ENCODE measurements at places on chromosomes 13 and 19.

- H3K4me3 ChIP-seq: no peak overlapping the region
- DNase-seq: no peak
- no peaks in the 10 kb centered on the region for H3K36me3 ChIP-seq
- no peaks in the 10 kb centered on the region for H3K27me3 ChIP-seq
- H3K4me1 ChIP-seq: no peaks in the 10 kb centered on the region
Observed at GRCh38 chr13:85314686-85315085, 484.5 kb downstream of the SLITRK6 start.

- H3K27ac ChIP-seq: no peak overlapping the region
- H3K4me1 ChIP-seq: no peaks in the 10 kb centered on the region
- no peaks in the 10 kb centered on the region for H3K27me3 ChIP-seq
- H3K4me3 ChIP-seq: no peak overlapping the region
- DNase-seq: no peak
- H3K36me3 ChIP-seq: no peaks in the 10 kb centered on the region
Observed at GRCh38 chr13:20222553-20222952, 9.6 kb downstream of the GJB6 start.

DNA sequence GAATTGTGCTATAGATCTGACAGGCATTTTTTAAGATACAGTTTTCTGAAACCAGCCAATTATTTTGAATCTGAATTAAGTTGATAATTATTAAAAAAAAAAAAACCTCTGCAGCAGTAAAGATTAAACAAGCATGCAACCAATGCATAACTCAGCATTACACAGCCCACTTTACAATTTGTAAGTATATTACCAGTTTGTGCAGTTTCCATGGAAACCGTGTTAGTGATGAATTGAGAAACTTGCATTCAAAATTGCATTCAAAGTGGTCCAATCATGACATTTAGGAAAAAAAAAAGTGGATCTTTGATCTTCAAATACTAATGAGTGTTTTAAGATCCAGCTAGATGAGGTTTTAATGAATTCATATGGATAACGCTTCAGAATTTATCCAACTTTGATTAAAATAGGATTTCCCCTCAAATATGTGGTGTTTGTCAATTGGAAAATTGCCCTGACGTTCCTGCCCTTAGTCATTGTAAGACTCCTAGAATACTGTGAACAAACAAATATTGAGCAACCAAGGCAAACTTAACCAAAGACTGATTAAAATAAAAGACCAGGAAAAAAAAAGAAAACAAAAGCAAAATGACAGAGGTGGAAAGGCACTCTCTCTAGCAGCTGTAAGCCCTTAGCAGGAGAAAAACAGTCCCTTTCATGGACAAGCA, 314.8 kb upstream of the MAB21L1 start:
- no peaks in the 10 kb centered on the region for H3K27me3 ChIP-seq
- H3K4me1 ChIP-seq: no peaks in the 10 kb centered on the region
- no peaks in the 10 kb centered on the region for H3K36me3 ChIP-seq
- H3K4me3 ChIP-seq: no peak overlapping the region

DNA sequence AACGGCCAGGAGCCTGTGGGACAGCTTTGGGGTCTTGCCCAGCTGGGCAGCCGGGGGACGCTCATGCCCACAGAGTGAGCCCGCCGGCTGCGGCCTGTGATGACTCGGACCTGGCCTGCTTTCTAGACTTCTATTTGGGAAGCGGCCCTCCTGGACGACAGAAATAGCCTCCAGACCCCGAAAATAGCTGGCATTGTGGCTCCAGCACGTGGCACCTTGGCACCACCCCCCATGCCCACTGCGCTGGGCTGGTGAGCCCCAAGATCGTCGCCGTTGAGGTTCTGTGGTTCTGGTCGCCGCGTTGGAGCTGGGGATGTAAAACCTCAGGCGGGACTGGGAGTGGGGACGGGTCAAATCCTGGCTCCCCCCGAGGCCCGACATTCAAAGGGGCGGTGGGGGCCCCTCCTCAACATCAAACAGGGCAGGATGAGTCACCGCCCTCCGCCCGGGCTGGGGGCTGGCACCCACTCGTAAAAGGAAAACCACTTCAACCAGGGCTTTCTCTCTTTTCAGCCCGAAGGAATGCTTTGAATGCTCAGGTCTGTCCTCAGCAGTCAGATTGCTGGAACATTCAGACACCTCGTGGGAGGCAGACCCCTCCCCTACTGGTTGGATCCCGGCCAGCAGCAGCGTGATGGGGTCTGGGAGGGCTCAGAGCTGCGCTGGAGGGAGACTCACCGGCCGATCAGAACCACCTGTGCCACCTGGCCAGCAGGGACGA, 42.1 kb downstream of the GADD45B start:
- no peaks in the 10 kb centered on the region for H3K27me3 ChIP-seq
- no peaks in the 10 kb centered on the region for H3K4me1 ChIP-seq
- H3K36me3 ChIP-seq: no peaks in the 10 kb centered on the region
- peak; percentile 55 for DNase-seq
- H3K4me3 ChIP-seq: no peak overlapping the region

- no peak overlapping the region for H3K4me3 ChIP-seq
- H3K27me3 ChIP-seq: no peaks in the 10 kb centered on the region
- H3K4me1 ChIP-seq: no peaks in the 10 kb centered on the region
- H3K27ac ChIP-seq: no peak overlapping the region
- H3K36me3 ChIP-seq: no peaks in the 10 kb centered on the region
Observed at GRCh38 chr13:64672751-64673150, 2557.4 kb downstream of the PCDH9 start.

DNA sequence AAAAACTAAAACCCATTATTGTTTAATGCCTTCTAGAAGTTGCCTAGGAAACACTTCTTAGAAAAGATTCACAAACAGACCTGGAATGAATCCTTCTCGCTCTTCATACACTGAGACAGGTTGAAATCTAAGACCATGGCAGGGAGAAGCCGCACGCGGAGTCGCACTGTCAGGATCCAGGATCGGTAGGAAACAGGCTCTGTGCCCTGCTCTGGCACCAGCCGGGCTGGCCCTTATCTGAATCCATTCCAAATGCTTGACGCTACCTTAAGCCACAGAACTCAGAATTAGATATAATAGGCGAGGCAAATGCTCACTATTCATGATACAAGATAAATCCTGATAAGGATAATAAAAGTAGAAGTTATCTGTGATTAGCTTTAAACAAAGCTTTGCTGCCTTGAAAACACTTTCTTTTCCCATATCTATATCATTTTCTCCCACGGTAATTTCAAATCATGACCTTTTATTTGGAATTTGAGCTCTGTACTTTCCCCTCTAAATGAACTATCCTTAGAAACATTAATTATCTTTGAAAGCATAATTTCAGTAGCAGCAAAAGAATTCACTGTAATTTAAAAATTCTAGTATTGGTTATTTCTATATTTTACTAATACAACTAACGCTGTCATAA, 385.6 kb downstream of the IRS2 start:
- no peaks in the 10 kb centered on the region for H3K27me3 ChIP-seq
- H3K4me3 ChIP-seq: no peak overlapping the region
- no peak overlapping the region for H3K27ac ChIP-seq
- H3K4me1 ChIP-seq: no peaks in the 10 kb centered on the region

- H3K27ac ChIP-seq: peak overlapping the region; percentile 82
- DNase-seq: peak; percentile 78
- H3K36me3 ChIP-seq: no peaks in the 10 kb centered on the region
- peaks cover 34% of the 10 kb centered on the region for H3K4me1 ChIP-seq
Observed at GRCh38 chr13:30865123-30866049, 40.7 kb upstream of the MEDAG start.

- no peak overlapping the region for H3K4me3 ChIP-seq
- H3K4me1 ChIP-seq: peaks cover 4% of the 10 kb centered on the region
- H3K27me3 ChIP-seq: no peaks in the 10 kb centered on the region
- no peak overlapping the region for H3K27ac ChIP-seq
- no peak for DNase-seq
Observed at GRCh38 chr19:37867831-37868230, 38.6 kb downstream of the WDR87 start.

DNA sequence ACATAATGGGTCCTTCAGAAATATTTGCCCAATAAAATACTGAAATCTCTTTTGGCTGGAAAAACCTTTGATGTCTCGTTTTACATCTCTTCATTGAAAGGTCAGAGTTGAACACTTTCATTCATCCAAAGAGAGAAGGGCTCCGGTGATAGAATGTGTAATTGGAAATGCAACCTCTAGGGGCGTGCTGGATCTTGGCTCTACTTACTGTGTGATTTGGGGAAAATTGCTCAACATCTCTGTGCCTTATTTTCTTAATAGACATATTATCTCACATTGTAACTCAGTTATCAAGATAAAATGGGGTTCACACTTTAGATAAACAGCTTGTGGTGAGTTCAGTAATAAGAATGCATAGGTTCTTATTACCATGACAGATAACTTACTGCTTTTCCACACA, 1444.1 kb downstream of the SLITRK5 start:
- H3K27ac ChIP-seq: no peak overlapping the region
- no peak overlapping the region for H3K4me3 ChIP-seq
- no peaks in the 10 kb centered on the region for H3K4me1 ChIP-seq
- H3K27me3 ChIP-seq: no peaks in the 10 kb centered on the region
- no peak for DNase-seq

GRCh38 chr19:49155820-49156346, 687 bp upstream of the HRC start:
- H3K27ac ChIP-seq: peak overlapping the region; percentile 17
- no peaks in the 10 kb centered on the region for H3K27me3 ChIP-seq
- DNase-seq: no peak
- H3K4me3 ChIP-seq: no peak overlapping the region

- H3K4me3 ChIP-seq: no peak overlapping the region
- peaks cover 25% of the 10 kb centered on the region for H3K36me3 ChIP-seq
- H3K27me3 ChIP-seq: no peaks in the 10 kb centered on the region
- no peak overlapping the region for H3K27ac ChIP-seq
- DNase-seq: peak; percentile 45
- H3K4me1 ChIP-seq: no peaks in the 10 kb centered on the region
Observed at GRCh38 chr19:33125929-33126388, 6.0 kb upstream of the WDR88 start.

- H3K27me3 ChIP-seq: no peaks in the 10 kb centered on the region
- no peak overlapping the region for H3K27ac ChIP-seq
- no peaks in the 10 kb centered on the region for H3K36me3 ChIP-seq
- no peak overlapping the region for H3K4me3 ChIP-seq
- no peak for DNase-seq
Observed at GRCh38 chr13:79869326-79869725, 388.4 kb downstream of the NDFIP2 start.

DNA sequence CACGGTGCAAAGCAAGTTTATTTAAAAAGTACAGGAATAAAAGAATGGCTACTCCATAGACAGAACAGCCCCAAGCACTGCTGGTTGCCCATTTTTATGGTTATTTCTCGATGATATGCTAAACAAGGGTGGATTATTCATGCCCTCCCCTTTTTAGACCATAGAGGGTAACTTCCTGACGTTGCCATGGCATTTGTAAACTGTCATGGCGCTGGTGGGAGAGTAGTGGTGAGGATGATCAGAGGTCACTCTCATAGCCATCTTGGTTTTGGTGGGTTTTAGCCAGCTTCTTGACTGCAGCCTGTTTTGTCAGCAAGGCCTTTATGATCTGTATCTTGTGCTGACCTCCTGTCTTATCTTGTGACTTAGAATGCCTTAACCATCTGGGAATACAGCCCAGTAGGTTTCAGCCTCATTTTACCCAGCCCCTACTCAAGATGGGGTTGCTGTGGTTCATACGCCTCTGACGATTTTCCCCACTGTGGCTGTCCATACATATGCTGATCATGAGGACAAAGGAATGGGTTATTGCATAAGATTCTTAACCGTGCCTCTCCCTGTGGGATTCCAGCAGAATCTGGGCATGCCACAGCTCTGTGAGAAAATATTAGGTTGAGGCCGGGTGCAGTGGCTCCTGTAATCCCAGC, 36.9 kb upstream of the ZNF507 start:
- H3K27ac ChIP-seq: no peak overlapping the region
- no peaks in the 10 kb centered on the region for H3K4me1 ChIP-seq
- H3K27me3 ChIP-seq: no peaks in the 10 kb centered on the region
- no peaks in the 10 kb centered on the region for H3K36me3 ChIP-seq

DNA sequence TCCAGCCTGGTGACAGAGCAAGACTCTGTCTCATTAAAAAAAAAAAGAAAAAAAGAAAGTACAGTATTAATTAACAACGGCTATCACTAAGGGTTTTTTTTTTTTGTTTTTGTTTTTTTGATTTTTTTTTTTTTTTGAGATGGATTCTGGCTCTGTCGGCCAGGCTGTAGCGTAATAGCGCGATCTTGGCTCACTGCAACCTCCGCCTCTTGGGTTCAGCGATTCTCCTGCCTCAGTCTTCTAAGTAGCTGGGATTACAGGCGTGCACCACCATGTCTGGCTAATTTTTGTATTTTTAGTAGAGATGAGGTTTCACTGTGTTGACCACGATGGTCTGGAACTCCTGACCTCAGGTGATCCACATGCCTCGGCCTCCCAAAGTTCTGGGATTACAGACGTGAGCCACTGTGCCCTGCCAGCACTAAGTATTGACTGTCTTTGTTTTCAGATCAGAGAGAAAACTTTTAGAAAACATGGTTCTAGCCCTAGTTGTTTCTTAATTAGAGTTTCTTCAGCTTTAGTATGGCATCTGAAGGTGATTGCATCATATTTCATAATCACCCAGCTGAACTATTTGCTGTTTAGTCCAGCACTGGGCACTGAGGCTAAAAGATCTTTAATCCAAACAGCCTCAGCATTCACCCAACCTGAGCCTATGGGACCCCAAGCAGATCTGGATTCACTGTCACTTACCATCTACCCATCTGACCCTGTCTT, 2.7 kb upstream of the GATAD2A start:
- H3K27me3 ChIP-seq: no peaks in the 10 kb centered on the region
- no peak overlapping the region for H3K4me3 ChIP-seq
- H3K36me3 ChIP-seq: no peaks in the 10 kb centered on the region
- H3K27ac ChIP-seq: peak overlapping the region; percentile 15
- peaks cover 38% of the 10 kb centered on the region for H3K4me1 ChIP-seq

DNA sequence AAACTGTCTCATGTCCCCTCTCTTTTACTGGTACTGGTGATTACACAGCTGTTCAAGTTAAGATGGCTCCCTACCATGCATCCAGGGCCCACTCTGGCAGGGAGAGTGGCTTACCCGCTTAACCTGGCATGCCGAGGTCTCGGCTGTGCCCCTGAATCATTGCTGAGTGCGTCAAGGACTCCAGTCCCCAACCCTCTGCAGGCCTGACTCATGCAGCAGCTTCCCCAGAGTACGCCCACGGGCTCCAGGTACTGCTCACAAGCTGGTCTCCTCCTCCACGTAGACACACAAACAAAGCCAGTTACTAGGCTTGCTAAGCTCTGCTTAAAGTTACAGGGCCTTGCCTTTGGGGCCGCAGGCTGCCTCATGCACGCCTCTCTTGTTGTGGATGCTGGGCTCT, 447.4 kb downstream of the COG6 start:
- no peak overlapping the region for H3K27ac ChIP-seq
- no peaks in the 10 kb centered on the region for H3K27me3 ChIP-seq
- DNase-seq: no peak
- no peak overlapping the region for H3K4me3 ChIP-seq
- no peaks in the 10 kb centered on the region for H3K4me1 ChIP-seq
- no peaks in the 10 kb centered on the region for H3K36me3 ChIP-seq

DNA sequence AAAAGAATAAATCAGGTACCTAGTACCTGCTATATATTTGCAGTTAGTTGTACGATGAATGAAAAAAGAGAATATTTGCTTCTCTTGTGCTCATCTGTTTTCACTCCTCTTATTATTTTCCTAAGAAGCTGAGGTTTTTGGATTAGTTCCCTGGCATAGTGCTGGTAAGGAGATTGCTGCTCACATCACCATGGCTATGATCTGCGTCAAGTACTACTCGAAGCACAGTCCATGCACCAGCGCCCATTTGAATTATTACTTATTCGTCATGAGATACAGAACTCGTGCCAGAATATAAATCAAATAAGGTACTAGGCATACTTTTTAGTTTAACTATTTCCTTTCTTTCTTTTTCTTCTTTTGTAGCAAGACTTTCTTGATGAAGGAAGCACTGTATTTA, 7.1 kb downstream of the SERTM1 start:
- peak; percentile 42 for DNase-seq
- H3K4me1 ChIP-seq: peaks cover 23% of the 10 kb centered on the region
- no peak overlapping the region for H3K4me3 ChIP-seq
- H3K36me3 ChIP-seq: no peaks in the 10 kb centered on the region
